KBM-7 (cell line): ENCODE measurements at places on chromosomes 3 and 15.

GRCh38 chr3:132164469-132165092, 129.8 kb upstream of the CPNE4 start:
- DNase-seq = no peak

DNA sequence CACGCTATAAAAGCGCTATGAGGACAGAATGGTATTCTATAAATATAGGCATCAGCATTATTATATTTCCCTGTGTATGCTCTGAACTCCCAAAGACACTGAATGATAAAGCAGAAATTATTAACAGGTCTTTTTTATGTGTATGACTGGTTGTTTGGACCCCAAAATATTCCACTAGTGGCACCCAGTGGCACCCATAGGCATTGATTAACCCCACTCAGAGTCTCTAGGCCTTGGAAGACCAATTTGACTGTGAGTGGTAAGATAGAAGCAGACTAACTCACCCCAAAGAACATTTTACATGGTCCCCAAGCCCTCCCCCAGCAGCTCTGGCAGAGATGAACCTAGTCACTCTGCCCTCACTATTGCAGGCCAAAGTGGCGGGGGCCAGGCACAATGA, 45.4 kb upstream of the UBE2E1 start:
- no peak for DNase-seq

- no peak for DNase-seq
Measured at GRCh38 chr3:87191641-87192040, 35.5 kb upstream of the CHMP2B start.

- no peak for DNase-seq
Measured at GRCh38 chr3:53939813-53940212, 48.2 kb upstream of the SELENOK start.

DNA sequence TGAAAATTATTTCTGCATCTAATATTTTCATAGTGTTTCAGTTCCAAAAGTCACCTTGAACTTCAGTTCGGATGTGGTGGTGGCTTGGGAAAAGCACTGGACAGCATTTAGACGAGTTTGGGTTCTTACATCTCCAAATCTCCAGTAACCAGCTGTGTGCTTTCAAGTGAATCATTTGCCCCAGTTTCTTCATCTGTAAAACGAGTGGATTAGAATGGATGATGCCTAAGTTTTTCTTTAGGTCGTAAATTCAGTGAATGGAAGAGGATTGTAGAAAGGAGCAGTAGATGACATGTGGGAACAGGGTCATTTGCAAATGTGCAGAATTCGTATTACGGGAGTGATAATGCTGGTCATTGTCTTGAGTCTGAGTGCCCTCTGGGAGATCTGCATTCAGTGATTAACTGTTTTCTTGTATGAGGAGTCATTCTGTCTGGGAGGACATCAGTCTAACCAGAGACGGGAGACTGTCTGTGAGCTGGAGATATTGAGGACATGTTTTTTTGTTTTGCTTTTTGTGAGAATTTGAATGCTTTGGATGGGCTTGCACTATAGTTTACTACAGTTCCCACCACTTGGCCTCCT, 641.6 kb upstream of the TBL1XR1 start:
- no peak for DNase-seq

DNA sequence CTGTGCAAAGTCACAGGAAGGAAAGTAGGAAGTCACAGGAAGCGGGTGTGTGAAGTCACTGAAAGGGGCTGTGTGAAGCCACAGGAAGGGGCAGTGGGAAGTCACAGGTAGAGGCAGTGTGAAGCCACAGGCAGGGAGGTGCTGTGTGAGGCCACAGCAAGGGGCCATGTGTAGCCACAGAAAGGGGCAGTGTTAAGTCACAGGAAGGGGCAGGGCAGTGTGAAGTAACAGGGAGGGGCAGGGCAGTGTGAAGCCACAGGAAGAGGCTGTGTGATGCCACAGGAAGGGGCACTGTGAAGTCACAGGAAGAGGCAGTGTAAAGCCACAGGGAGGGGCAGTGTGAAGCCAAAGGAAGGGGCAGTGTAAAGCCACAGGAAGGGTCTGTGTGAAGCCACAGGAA, 36.5 kb downstream of the GASK1A start:
- no peak for DNase-seq

DNA sequence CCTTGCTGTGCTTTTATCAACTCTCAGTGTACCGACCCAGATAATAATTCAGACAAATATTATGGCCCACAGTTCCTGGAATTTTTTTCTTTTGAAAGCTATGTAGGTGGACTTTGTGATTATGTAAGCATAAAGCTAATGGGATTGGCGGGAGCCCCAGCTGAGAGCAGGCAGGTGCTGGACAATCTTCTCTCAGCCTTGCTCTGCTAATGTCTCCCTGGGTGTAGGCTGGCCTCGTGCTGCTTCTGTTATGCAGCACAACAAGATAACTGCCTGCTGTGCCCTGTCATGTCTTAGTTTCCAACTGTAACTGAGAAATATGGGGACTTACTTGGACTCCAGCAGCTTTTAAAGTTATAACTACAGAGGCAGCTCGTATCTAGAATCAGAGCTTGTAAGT, 415.0 kb downstream of the PDCD6IP start:
- no peak for DNase-seq

- DNase-seq = peak; percentile 91
Measured at GRCh38 chr3:18087988-18088387, 337.2 kb downstream of the SATB1 start.

DNA sequence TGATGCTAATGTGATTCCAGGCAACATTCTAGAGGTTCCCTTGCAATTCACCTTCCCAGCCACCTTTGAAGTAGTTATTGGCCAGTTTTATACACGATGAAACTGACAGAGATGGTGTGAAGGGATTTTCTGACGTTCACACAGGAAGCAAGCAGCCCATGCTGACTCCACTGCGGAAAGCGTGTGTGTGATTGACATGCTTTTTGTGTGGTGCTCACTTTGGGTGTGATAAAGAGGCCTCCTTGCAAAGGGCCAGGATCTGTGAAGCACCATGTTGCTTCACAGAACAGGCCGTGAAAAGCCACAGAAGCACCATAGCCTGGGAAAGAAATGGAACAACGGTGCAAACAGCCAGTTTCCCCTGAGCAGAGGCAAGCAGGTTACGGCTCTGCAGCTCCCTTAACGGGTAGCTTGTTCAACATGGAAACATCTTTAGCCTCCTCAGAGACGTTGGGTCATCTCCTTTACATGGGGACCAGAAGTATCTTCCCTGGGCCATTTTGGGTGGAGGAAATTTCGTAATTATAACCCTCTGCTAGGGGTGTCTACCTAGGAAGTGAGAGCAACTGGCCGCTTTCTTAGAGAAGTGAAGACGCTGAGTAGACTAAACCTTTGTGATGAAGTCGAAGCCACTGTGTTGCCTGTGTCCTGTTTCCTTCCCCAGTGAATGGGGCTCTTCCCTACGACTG, 108.5 kb downstream of the APBA2 start:
- DNase-seq = no peak

DNA sequence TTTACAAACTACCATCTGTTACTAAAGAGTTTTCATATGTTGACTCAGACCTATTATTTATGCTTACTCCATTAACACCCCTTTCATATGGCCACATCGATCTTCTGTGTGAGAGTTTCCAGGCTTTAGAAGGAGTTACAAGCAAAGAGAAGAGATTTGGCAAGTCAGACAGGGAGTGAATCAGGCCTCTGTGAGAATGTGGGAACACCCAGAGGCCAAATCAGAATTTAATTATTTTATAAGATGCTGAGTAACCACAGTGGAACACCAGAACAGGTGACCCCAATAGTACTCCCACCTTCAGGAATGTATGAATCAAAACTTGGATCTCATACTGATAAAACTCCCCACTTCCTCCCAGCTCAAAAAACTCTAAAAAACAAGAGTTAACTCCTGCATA, 42.0 kb downstream of the IFT57 start:
- DNase-seq = no peak

DNA sequence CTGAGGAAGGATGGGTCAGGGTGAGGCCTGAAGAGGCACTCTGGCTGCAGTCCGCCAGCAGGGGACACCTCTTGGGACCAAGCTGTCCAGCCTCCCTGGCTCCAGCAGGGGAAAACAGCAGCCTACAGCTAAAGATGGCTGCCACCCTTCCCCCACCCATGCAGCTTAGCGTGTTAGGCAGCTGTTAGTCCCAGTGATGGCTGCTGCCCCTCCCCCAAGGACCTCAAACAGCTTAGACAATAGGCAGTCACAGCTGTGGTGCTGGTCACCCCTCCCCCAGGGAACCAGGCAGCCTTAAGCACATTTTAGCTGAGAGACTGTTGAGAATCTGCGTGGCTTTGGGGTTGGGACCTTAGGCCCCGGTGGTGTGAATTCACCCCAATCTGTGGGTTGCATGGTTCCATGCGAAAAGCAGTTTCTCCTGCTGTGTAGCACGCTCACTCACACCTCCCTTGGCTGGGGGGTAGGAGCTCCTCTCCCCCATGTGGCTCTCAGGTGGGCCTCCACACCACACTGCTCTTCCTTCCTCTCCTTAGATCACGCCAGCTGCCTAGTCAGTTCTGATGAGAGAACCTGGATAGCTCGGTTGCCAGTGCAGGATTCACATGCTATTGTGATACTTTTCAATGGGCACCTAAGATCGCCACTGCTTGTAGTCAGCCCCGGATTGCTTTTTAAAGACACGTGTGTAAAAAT, 140.5 kb upstream of the CADPS start:
- DNase-seq = no peak

DNA sequence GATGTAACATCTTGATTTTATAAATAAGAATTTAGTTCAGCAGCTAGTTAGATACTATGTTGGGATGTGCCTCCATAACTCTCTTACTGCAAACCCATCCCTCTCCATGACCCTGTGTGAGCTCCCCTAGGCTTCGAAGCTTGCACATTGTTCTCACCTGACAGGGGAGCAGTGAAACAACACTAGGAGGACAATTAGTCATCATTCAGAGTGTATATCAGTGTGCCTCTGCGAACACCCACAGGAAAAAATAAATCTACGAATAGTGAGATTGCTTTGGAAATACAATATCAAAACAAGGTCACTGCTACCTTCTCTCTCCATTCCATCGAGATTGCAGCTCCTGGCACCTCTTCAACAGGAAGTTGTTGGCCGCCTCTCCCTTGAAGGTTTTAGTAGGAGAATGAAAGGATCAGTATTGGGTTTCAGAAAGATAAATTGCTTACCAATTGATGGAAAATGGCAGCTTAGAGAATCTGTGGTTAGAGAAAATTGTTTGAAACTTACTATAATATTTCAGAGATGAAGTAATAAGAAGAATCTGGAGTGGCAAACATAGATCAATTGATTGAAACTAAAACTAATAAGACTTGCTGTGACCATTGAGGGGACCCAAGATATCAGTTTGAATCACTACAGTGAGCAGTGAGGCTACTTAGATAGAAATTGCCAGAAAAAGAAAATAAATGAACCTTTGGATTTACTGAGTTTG, 103.2 kb downstream of the CHL1 start:
- DNase-seq = no peak

DNA sequence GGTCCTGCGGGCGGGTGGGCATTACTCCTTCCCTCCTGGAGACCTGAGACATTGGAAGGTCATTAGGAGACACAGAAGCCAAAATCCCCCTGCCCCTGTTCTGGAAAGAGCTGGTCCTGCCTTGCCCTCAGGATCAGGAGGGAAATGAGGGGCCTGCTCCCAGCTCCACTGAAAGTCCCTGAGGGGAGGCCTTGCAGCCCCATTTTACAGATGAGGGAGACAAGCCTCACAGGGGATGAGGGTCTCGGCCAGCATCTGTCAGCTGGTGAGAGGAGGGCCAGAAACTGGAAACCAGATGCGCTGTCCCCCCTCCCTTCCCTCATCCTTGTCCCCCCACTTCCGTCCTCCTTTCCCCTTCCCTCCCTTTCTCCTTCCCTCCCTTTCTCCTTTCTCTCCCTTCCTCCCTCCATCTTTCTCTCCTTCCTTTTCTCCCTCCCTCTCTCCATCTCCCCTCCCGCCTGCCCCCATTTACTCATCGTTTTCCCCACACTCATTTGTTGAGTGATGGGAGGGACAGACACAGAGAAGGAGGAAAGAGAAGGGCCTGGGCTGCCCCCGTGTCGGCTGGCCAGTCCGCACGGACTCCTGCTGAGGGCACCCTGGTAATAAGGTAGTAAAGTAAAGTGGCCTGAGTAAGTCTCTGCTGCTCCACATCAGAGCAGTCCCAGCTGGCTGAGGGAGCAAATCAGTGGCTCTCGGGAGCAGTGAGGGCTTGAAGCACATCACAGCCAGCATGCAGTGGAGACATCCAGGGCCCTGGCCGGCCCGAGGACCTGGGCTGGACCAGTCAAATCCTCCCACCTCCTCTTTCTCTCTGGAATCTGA, 112.4 kb upstream of the ALDH1A3 start:
- no peak for DNase-seq

- no peak for DNase-seq
Measured at GRCh38 chr15:31598620-31599019, 272.0 kb downstream of the KLF13 start.

GRCh38 chr15:38562278-38562677, 2.3 kb downstream of the RASGRP1 start:
- DNase-seq = no peak

- no peak for DNase-seq
Measured at GRCh38 chr15:26352406-26352805, 420.5 kb downstream of the GABRB3 start.

GRCh38 chr3:66665021-66665695, 164.3 kb upstream of the LRIG1 start:
- no peak for DNase-seq

- no peak for DNase-seq
Measured at GRCh38 chr3:110932567-110932966, 139.0 kb upstream of the NECTIN3 start.

DNA sequence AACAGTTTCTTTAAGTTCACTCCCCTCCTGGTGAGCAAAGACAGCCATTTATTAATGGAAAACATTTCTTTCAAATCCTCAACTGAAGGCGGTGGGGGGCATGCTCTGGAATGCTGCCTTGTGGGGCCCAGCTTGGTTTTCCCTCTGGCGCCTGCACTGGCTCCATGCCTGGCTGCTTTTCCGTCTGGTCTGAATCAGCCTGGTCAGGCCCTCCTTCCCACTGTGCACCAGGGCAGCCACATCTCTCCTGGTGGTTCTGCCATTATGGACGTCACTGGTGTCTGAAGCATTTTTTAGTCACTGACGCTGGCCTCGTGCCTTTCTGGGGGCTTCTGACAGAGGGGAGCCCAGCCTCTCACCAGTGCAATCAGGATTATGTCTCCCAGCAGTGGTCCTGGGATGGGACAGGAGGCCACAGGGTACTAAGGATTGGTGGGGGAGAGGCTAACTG, 57.6 kb upstream of the APEH start:
- no peak for DNase-seq

GRCh38 chr3:55716611-55717225, 229.6 kb upstream of the WNT5A start:
- no peak for DNase-seq

GRCh38 chr15:36769098-36769497, 189.7 kb downstream of the CDIN1 start:
- no peak for DNase-seq
